Progenitor cell of endocrine pancreas (in vitro differentiated cells): ENCODE measurements at places on chromosomes 13 and 19. TPM values are rescaled to one million over a fixed set of nuclear protein-coding genes. Genes with fewer than 3 reads are reported as not detected.

- no peak for DNase-seq
Observed at GRCh38 chr19:35959040-35959967, 23.1 kb downstream of the LRFN3 start.

DNA sequence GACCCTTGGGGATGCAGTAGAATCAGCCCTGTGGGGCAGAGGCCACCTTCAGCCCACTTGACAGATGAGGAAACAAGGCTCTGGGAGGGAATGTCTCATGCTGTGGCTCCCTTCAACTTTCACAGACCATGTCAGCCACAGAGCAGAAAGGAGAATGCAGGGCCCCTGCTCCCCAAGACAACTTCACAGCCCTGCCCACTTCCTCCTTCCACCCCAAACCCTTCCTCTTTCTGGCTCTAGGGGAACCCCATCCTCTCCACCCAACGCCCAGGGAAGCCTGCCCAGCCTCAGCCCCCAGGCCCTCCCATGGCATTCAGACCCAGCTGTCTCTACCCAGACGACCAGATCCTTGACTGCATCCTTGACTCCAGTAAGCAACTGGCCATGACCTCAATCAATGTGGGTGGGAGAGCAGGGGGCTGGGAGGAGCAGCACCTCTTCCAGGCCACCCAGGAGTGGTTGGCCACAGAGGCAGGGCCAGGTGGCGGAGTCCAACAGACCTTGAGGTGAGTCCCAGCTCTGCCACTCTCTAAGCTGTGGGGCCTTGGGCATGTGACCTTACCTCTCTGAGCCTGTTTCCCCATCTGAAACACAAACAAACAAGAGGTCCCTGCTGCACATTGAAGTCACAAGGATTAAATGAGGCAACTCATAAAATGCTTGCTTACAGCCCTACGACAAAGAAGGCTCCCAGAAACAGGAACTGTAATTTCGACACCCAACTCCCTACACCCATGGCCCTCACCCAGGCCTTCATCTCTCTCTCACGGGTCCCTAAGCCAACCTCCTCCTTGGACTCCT is 15.8 kb downstream of the DEDD2 start:
- no peak for DNase-seq

ATP1A3 gene
- total RNA-seq, result 0.29 TPM in 2 replicates

DNA sequence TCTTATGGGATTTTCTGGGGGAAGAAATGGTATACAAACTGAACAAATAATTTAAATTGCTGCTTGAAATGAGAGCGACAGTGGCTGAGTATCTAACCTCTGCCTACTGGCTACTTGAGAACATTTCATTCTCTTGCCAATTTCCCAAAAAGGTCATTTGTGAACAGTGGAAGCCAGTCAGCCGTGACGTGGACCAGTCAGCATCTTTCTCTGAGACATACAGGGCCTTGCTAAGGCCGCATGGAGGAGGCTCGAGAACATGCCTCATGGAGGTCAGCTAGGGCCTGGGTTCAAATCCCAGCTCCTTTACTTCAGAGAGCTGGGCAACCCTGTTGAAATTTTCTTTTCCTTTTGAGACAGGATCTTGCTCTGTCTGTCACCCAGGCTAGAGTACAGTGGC is 20.3 kb downstream of the ZC3H4 start:
- no peak for DNase-seq

NLRP9 gene
- total RNA-seq, result not detected in 2 replicates

EBI3 gene
- total RNA-seq, result not detected in 2 replicates
